ENCODE measurements at places on chromosomes 1 and 21. TPM values are rescaled to one million over a fixed set of nuclear protein-coding genes. Genes with fewer than 3 reads are reported as not detected.

Gene CR1L
- total RNA-seq, result not detected

Gene BGLAP
- total RNA-seq, result not detected

Gene OR2L5
- total RNA-seq, result not detected

Gene TRAF3IP3
- total RNA-seq, result not detected

Gene DNM3
- 1.2 TPM for total RNA-seq

Gene TRIM46
- 5.2 TPM for total RNA-seq
